ENCODE measurements at places on chromosomes 1 and 21. TPM values are rescaled to one million over a fixed set of nuclear protein-coding genes. Genes with fewer than 3 reads are reported as not detected.
A peak's percentile ranks its signal among the peaks of the same experiment; 100 is the strongest.

DNA sequence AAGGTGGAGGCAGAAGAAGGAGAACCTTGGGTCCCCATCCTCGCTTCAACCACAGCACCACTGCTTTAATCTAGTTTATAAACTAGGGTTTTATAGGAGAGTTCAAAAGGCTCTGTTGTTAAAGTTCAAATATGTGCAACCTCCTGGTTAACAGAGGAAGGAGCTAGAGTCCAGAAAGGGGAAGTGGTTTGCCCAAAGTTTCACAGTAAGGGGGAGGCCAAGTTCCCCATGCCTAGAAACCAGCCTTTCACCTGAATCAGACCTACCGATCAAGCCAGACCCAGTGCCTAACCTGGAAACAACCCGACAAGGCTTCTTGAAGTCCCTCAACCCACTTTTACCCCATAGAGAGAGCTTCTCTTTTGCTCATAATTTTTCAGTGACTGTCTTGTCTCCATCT is 106.5 kb downstream of the PLPP3 start:
- no peak for DNase-seq

DNA sequence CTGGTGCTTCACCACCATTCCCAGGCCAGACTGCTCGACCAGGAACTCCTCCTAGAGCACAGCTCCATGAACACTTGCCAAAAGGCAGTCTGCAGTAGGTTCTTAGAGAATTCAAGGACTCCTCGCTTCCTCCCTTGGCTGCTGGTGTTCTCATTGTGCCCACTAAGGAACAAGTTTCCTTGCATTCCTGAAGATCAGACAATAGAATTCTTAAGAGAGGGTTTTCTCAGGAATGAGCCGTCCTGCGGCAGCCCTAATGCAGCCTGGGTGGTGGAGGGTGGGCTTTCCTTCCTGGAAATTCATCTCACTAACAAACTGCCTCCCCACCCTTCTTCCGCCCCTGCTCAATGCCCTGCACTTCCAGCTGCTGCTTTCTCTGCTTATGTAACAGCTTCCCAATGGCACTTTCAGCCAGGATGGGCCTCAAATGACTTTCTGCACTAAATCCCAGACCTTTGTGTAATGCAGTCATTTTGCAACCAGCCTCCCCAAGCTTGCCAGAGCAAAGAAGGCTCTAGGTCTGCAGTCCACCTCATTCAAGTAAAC is 287.9 kb downstream of the PLPP3 start:
- no peak for DNase-seq

The PADI1 gene
- not detected for total RNA-seq

DNA sequence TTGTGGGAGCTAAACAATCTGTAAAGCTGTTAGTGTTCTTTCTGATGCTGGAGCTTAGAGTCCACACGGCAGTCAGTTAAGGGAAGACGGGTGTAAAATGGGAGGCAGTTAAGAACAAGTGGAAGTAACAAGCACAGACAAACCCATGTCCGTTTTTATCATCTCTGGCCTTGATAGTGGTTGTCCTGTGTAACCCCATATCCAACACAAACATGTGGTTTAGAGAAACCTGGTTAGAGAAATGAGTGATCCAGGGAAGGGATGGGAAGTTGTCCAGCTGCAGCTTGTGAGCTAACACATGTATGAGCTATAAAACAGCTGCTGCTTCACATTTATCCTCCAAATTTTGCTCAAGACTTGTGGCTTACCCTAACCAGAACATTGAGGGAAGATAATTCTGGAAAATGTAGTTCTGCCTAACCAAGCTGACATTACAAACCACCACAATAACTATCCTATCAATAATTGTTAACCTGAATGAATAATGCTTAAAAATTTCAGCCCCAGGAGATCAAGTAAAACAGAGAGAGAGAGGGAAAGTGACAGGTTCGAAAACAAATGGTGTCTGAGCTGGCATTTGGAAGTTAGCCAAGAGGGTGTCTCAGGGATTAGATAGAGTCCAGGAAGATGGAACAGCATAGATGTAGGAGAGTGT is 10.6 kb upstream of the C1orf162 start:
- no peak for DNase-seq

DNA sequence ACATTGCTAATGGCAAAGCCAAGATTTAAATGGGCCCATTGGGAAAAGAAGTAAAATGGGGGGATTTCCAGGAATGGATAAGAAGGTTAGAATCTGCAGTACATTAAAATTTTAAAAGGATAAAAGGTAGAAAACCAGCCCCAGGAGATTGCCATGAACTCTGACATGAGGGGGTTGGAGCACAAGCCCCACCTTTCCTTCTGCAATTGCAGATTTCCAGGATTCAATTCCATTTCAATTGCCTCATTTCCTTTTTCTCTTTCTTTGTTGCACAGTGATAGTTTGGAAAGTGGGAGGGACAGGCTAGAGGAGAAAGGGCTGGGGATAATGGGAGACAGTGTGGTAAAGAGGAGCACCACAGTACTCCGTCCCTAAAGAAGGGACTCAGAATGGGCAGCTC is 238.5 kb upstream of the RAB4A start:
- no peak for DNase-seq

GRCh38 chr1:32470431-32470830 is 5.6 kb downstream of the ZBTB8B start:
- DNase-seq = no peak

DNA sequence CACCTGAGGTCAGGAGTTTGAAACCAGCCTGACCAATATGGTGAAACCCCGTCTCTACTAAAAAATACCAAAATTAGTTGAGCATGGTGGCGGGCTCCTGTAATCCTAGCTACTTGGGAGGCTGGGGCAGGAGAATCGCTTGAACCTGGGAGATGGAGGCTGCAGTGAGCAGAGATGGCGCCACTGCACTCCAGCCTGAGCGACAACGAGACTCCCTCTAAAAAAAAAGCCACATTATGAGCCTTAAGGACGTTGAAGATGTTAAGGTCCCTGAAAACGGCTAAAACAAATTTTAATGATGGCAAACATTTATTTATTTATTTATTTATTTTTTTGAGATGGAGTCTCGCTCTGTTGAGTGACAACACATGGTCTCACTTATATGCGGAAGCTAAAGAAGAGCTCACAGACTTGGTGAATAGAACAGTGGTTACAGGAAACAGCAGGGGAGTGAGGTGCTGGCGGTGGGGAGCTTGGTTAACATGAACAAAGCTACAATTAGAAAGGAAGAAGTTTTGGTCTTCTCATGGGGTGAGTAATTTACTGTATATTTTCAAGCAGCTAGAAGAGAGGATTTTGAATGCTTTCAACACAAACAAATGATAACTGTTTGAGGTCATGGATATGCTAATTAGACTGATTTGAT is 47.1 kb downstream of the TCP10L start:
- peak; percentile 21 for DNase-seq

- no peak for DNase-seq
These were observed 4.5 kb downstream of the EPHA2 start for GRCh38 chr1:16151196-16151994.

- DNase-seq = no peak
These were observed 15.7 kb upstream of the HLCS start for GRCh38 chr21:36981977-36982700.

The CALML6 gene
- total RNA-seq = 0.26 TPM

GRCh38 chr1:171969226-171969625 is 127.9 kb downstream of the DNM3 start:
- DNase-seq = no peak

The PRKAA2 gene
- not detected for total RNA-seq

DNA sequence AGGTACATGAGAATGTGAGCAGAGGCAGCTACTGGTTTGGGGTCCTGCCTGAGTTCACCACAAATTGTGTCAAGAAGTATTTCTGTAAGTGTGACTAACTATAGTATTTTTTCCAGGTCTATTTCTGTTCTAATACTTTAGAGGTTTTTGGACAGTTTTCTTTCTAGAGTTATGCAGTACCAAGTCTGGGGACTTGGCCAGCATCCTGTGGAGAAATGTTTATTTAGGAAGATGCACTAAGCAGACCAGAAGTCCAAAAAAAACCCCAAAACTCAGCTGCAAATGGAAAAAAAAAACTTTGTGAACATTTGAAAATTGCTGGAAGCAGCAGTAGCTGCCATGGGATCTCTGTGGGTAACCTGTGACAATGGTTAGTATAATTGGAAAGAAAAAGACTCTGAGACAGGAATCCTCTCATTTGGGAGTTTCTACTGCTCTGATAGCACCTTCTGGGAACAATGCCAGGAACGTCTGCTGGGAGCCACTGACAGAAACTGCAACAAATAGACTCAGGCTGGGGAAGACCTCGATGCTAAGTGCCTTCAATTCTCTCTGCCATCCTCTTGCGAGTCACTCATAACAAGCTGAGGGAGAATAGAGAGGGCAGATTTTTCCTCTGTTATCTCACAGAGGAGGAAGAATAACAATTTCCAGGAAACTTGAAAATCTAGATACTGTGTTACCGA is 37.6 kb downstream of the OR10R2 start:
- no peak for DNase-seq

- no peak for DNase-seq
These were observed 170.0 kb downstream of the LTN1 start for GRCh38 chr21:28822486-28823335.

The TCHH gene
- not detected for total RNA-seq

GRCh38 chr1:2097386-2098300 is 47.4 kb downstream of the PRKCZ start:
- no peak for DNase-seq

DNA sequence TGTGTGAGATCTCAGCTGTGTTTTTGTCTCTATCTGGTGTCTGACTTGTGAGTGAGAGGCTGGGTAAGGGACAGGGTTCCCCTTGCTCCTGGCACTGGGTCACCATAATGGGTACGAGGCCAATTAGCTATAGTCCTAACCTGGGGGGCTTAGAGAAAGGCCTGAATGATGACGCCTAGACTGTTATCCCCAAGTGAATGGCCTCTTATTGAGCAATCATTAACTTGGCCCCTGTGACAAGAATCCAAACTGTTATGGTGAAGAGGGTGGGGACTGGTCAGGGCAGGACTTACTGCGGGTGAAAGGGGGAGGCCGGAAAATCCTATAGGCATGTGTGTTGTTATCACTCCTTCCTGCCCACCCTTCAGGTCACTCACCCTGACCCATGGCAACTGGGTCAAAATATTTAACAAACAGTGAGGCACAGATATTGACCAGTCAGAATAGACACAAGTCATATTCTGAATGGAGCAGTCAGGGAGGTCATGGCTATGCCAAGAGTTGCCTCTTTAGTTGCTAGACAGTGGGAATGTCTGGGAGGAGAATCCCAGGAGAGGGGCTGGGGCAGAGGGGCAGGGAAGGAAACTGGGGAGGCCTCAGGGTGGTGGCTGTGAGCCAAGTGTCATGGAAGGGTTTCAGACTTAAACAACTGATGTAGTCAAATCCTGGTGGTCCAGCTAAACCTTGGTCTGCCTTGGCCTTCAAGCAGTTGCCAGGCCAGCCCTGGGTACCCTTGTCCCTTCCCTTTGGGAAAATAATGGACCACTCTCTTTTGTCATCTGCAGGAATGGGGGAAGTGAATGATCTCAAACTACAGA is 3.2 kb downstream of the NR0B2 start:
- DNase-seq = no peak

GRCh38 chr1:48611841-48612240 is 139.8 kb upstream of the SPATA6 start:
- no peak for DNase-seq

The HMGCL gene
- 34.2 TPM for total RNA-seq

GRCh38 chr1:244118109-244118761 is 67.2 kb downstream of the ZBTB18 start:
- DNase-seq = no peak

GRCh38 chr1:51569284-51570062 is 47.4 kb upstream of the OSBPL9 start:
- peak; percentile 57 for DNase-seq

- DNase-seq = no peak
These were observed 96.8 kb upstream of the RUNX3 start for GRCh38 chr1:25026730-25027450.

- DNase-seq = peak; percentile 20
These were observed 9.1 kb upstream of the IFI16 start for GRCh38 chr1:159000625-159001024.

DNA sequence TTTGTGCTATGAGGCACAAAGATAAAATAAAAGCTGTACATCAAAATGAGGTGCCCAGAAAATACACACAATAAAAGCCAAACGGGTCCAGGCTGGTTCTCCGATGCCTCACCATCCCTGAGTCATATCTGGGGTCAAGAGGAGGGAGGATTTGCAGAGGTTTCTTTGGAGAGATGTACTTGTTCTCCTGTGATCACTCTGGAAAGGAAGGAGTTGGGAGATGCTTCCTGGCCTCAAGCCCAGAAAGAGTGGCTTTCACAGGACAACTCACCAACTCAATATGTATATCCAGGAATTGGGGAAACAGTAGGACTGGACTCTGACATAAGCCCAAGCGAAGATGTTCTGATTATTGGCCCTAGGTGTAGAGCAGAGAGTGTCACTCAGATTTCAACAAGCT is 51.9 kb downstream of the DIPK1A start:
- DNase-seq = no peak

DNA sequence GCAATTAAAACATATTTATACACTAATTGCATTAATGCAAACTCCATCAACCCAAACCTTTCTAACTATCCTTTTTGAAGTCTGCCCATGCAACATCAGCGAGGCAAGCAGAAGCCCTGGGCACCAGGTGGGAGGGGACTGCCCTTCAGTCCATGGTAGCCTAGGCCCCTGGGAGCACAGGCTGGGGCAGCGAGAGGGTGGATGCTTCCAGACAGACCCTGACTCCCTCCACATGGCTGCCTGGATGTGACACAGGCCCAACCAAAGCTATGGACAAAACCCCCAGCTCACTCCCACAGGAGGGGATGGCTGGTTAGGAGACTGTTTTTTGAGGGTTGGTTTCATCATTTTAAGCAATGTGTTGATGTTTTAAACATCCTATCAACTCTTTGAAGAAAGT is 17.8 kb upstream of the LRRC47 start:
- DNase-seq = no peak

DNA sequence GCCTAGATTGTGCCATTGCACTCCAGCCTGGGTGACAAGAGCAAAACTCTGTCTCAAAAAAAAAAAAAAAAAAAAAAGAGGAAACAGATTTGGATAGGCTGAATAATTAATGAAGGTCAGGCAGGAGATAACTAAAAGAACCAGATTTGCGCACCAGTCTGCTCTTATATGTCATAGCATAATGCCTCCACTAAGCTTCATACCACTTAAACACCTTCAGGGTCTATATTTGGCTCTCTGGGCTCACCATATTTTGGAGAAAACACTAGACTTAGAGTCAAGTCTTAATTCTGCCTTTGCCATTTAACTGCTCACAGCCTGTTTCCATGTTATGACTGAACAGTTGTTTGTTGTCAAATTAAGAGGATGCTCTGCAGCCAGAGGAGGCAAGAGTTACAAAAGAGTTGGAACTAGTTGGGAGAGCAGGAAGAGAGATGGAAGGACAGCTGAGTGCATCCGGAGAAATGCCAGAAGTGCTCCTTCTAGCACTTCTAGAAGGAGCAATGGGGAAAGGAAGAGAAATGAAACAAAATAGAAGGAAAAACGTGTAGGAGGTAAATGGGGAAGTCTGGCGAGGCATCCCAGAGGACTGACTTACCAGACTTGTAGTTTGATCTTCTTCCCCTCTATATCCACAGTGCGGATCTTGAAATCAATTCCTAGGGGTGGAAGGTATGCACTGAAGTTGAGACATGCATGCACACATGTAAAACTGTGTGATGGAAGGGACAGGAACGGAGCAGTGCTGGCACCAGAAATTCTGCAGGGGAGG is 1.8 kb downstream of the RAB13 start:
- DNase-seq = no peak

All from activated CD4-positive, alpha-beta memory T cell treated with anti-CD3 and anti-CD28 coated beads for 36 hours (primary cell).